Neural crest cell (in vitro differentiated cells): ENCODE measurements at places on chromosomes 1 and 21. TPM values are rescaled to one million over a fixed set of nuclear protein-coding genes. Genes with fewer than 3 reads are reported as not detected.

DNA sequence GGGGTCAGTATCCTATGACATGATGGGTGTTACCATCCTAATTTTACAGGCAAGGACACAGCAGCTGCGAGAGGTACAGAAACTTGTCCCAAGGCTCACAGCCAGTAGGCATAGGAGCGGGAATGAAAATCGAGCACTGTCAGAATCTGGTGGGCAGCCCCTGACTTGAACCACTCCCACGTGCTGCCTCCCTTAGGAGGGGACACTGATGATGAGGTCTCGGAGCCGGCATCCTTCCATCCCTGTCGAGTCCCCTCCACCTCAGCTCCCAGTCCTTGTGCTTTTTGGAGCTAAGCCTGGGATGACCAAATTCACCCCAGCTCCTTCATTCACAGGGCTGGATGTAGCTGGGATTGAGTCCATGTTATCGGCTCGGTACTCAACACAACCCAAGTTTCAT, 49.0 kb downstream of the B3GALT5 start:
- no peak for DNase-seq

- no peak for DNase-seq
Measured at GRCh38 chr1:61299463-61299862, 217.1 kb downstream of the NFIA start.

FCRL6 gene
- total RNA-seq: not detected in 2 replicates

TTC24 gene
- not detected in 2 replicates for total RNA-seq

C2CD4D gene
- total RNA-seq: 0.39 and 0.40 TPM in 2 replicates

MMEL1 gene
- 0.51 and 0.84 TPM in 2 replicates for total RNA-seq

KCNT2 gene
- 10.1 and 12.6 TPM in 2 replicates for total RNA-seq
